ENCODE measurements at places on chromosomes 2 and 18.

- no peak for DNase-seq
These were observed 3.8 kb upstream of the QPCT start for GRCh38 chr2:37340637-37341036.

GRCh38 chr18:52060607-52061304 lies 279.2 kb upstream of the DCC start:
- DNase-seq, result no peak

- DNase-seq, result no peak
These were observed 70.8 kb upstream of the NOSTRIN start for GRCh38 chr2:168731616-168732015.

DNA sequence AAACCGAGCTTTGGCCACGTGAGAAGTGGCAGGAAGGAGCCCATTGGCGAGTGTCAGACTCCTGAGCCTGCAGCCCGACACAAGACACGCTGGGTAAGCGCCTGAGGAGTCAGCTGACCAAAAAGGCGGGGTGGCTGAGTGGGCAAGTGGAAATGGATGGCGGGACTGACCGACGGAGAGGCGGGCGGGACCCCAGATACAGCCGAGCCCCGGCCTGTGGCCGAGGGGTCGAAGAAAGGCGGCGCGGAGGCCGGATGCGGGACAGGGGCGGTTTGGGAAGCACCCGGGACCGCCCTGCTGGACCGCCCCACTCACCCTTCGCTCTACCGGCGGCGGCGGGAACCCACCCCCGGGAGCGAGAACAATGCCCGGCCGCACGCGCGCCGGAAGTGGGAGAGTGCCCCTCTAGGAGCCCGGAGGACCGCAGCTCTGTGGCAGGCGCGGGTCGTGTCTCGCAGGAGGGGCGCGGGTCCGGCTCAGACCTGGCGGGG lies 22.8 kb downstream of the ZSCAN30 start:
- no peak for DNase-seq

- no peak for DNase-seq
These were observed 146.2 kb downstream of the RPIA start for GRCh38 chr2:88837511-88838160.

DNA sequence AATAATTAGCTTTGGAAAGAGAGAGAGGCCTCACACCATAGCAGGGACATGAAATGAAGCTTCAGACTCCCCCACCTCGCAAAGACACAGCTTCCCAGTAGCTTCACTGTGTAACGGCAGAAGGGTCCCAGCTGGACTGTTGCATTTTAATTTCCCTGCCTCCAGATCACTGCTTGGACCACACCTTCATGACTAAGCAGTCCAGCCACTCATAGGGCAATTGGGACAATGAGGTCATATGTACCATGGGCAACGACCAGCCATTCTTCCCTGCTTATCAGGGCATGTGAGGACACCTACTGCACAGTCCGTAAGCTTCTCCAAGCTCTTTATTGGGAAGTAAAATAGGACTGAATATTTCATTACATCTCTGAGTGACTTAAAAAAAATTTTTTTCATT lies 183.0 kb downstream of the MREG start:
- no peak for DNase-seq

GRCh38 chr2:187419808-187420207 lies 28.2 kb downstream of the CALCRL start:
- no peak for DNase-seq

- no peak for DNase-seq
These were observed 544.9 kb upstream of the SETBP1 start for GRCh38 chr18:44135741-44136140.

DNA sequence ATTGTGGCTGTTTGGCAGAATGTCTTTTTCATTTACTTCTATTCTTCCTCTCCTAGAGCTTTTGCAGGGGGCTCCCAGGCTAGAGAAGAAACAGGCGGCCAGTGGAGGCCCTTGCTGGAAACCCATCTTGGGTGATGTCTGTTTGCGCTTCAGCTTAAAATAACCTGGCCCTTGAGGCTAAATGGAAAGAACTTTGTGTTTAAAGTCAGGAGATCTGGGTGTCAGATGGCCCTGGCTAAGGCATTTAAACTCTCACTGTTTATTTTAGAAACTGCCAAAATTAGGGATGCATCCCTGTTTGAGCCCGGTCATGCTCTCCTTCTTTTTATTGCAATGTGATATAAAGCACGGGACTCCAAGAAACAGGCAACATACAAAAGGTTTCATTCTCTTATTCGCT lies 118.4 kb upstream of the RMP24 start:
- DNase-seq, result no peak
